ENCODE measurements at places on chromosomes 2 and 18.

GRCh38 chr2:204720874-204721273, 175.6 kb downstream of the PARD3B start:
- no peak for DNase-seq

GRCh38 chr2:220006152-220006621, 378.8 kb downstream of the SLC4A3 start:
- DNase-seq, result no peak

GRCh38 chr2:207110310-207110709, 55.4 kb downstream of the KLF7 start:
- no peak for DNase-seq

DNA sequence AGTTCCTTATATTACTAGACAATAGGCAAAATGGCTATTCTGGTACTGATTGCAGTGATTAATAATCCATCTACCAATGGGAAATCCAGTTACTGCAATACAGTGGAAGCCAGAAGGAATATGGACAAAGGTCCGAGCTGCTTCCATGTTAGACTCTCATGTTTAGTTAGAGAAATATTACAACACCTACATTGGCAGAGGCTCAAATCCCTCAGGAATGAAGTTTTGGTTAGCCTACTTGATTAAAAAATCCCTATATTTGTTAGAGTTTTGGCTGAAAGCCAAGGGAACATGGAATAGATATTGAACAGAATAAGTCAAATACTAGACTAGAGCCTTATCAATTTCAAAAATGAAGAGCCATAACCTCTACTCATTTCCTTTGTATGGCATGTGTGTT, 48.5 kb downstream of the ARL6IP6 start:
- DNase-seq, result no peak
